ENCODE measurements at places on chromosomes 3 and 15.

DNA sequence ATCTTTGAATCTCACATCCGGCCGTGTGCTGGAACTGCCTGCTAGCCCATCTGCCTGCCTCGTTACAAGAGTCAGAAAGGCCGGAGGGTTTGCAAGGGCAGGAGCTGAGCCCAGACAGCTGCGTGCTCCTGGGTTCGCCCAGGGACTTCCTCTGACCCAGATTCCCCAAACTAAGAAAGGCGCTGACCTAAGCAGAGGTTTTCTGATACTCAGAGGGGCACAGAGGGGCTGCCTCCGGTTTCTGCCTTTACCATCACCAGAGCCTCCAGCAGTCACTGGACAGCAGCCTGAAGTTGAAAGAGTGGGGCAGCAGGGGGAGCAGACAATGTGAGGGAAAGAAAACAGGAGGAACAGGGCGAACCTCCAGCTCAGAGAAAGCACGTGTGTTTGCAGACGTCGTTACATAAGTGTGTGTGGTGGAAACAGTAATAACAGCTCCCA is 33.4 kb upstream of the RAD18 start:
- DNase-seq, result no peak
- no peaks in the 10 kb centered on the region for H3K36me3 ChIP-seq
- no peak overlapping the region for H3K27ac ChIP-seq
- H3K27me3 ChIP-seq, result peaks cover 6% of the 10 kb centered on the region

GRCh38 chr3:45841420-45841756 is 531 bp downstream of the LZTFL1 start:
- H3K4me1 ChIP-seq, result peaks cover 25% of the 10 kb centered on the region
- DNase-seq, result no peak
- peaks cover 2% of the 10 kb centered on the region for H3K27me3 ChIP-seq
- peak overlapping the region; percentile 97 for H3K4me3 ChIP-seq
- peak overlapping the region; percentile 93 for H3K27ac ChIP-seq

- H3K4me1 ChIP-seq, result peaks cover 20% of the 10 kb centered on the region
- H3K27ac ChIP-seq, result no peak overlapping the region
- peaks cover 16% of the 10 kb centered on the region for H3K27me3 ChIP-seq
- H3K36me3 ChIP-seq, result no peaks in the 10 kb centered on the region
- H3K4me3 ChIP-seq, result no peak overlapping the region
These were observed 1.6 kb upstream of the RBMS3 start for GRCh38 chr3:29279286-29279685.

DNA sequence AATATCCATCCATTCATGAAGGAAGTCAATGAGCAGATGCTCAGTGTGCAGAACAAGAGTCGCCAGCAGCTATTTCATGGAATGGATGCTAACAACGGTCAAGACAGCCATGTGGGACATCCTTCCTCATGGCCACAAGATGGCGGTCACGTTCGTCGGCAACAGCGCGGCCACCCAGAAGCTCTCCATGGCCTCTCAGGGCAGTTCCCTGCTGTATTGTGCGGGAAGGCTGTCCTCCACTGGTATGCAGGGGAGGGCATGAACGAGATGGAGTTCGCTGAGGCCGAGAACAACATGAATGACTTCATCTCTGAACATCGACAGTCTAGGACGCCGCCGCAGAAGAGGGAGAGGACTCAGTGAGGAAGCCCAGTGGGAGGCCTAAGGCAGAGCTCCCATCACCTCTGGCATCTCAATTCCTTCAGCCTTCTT is 208.3 kb downstream of the TJP1 start:
- H3K27me3 ChIP-seq, result no peaks in the 10 kb centered on the region
- H3K27ac ChIP-seq, result no peak overlapping the region
- no peak overlapping the region for H3K4me3 ChIP-seq
- H3K36me3 ChIP-seq, result no peaks in the 10 kb centered on the region
- DNase-seq, result no peak

DNA sequence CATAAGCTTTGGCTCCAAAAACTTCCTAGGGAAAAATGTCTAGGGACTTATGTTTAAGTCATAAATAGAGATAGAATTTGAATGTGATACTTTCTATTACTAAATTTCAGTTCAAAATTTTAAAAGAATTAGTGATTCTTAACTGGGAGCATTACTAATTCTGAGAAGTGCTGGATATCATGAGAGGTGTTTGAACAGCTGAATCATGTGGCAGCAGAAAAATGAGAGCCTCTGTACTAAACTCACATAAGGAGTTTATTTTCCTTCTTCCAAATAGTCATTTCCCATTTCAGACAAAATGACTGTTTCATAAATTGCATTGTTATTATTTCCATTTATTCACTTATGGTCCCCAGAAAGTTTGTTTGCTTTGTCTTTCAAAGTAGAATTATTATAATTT is 62.7 kb downstream of the SLMAP start:
- DNase-seq, result no peak
- no peak overlapping the region for H3K27ac ChIP-seq
- peaks cover 4% of the 10 kb centered on the region for H3K36me3 ChIP-seq
- no peak overlapping the region for H3K4me3 ChIP-seq
- H3K4me1 ChIP-seq, result peaks cover 17% of the 10 kb centered on the region

DNA sequence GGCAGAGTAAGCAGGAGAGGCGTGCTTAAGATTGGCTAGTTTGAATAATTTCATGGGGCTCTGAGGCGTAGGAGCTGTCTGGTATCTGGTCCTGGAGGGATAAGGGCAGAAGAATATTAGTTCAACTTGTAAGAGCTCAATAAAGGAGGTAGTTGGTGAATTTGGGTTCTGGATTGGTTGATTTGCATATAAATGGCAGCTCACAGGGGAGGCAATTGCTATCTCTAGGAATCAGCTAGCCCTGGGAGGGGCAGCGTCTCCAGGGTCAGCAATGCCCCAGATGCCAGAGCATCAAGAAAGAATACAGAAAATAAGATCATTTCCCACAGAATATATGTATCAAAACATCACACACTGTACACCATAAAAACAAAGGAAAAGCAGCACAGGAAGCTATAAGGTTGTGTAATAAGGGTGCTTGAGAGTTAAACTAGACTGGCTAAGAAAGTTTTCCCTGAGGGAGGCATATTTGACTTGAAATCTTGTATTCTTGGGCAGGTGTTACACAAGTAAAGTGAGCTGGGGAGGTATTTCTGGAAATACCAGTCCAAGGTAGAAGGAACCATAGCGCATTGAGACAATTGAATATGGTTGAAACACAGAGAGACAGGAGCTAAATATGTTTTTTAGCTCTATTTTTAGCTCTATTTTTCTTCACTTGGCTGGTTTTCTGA is 6.1 kb downstream of the MOBP start:
- peaks cover 13% of the 10 kb centered on the region for H3K27me3 ChIP-seq
- no peaks in the 10 kb centered on the region for H3K36me3 ChIP-seq
- H3K4me1 ChIP-seq, result no peaks in the 10 kb centered on the region
- DNase-seq, result no peak

GRCh38 chr3:81876826-81877225 is 115.4 kb upstream of the GBE1 start:
- H3K27me3 ChIP-seq, result no peaks in the 10 kb centered on the region
- H3K4me3 ChIP-seq, result no peak overlapping the region
- no peak overlapping the region for H3K27ac ChIP-seq
- DNase-seq, result no peak

GRCh38 chr3:127089486-127090145 is 103.3 kb upstream of the PRR23E start:
- no peak overlapping the region for H3K27ac ChIP-seq
- peaks cover 17% of the 10 kb centered on the region for H3K27me3 ChIP-seq
- H3K36me3 ChIP-seq, result no peaks in the 10 kb centered on the region
- no peak for DNase-seq

- no peak overlapping the region for H3K4me3 ChIP-seq
- H3K27ac ChIP-seq, result no peak overlapping the region
- H3K36me3 ChIP-seq, result no peaks in the 10 kb centered on the region
- no peaks in the 10 kb centered on the region for H3K4me1 ChIP-seq
- peaks cover 24% of the 10 kb centered on the region for H3K27me3 ChIP-seq
- DNase-seq, result no peak
These were observed 14.5 kb upstream of the CFAP100 start for GRCh38 chr3:126380011-126380768.

DNA sequence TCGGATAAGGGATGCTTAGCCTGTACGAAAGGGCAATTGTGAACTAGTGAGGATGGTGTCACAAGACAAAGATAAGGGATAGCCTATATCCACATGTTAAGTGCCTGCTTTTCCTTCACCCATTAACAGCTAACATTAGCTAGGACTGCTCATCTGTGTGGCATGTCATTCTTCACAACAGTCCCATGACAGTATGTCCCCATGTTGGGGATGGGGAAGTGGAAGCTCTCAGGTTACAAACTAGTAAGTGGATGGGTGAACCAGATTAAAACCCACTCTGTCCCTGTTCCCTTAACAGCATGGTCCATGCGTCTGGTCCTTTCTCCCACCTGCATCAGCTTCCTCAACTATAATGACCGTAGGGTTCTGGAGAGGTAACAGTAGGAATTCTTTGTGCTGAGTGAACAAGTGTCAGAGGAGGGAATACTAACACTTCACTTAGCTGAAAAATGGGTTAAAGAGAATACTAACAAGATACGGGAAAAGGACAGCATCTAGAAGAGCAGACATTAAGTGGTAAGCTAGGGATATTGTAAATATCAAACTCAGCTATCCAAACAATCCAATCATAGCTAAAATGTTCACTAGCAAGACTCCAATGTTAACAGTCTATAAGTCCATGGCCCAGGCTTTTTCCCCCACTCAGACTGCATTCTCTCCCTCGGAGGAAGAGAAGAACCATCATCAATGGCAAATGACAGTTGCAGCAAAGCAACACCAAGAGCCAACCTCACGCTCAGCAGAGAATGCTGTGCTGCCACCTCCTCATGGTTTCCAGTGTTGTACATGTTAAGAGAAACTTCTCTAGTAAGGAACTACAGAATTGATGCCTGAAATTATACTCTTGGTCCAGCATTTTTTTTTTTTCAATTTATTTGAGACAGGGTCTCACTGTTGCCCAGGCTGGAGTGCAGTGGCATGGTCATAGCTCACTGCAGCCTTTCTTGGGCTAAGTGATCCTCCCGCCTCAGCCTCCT is 5.0 kb downstream of the RPLP1 start:
- H3K36me3 ChIP-seq, result peaks cover 55% of the 10 kb centered on the region
- H3K4me1 ChIP-seq, result peaks cover 47% of the 10 kb centered on the region
- no peak overlapping the region for H3K4me3 ChIP-seq
- peak overlapping the region; percentile 51 for H3K27ac ChIP-seq
- DNase-seq, result no peak

DNA sequence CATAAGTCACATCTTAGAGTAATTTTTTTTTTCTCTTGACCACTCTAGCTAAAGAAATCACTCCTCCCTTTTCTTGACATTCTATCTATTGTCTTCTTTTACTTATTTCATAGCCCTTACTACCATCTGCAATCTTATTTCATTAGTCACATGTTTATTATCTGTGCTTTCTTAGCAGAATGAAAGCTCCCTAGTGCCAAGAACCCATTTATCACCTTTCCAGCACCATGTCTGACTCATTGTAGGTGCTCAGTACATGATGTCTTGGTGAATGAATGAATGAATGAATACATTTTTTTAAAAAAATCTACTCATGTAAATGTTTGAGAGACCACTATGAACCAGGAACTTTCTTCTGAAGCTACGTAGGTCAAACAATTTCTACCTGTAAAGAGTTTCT is 157.2 kb downstream of the CADPS start:
- no peak overlapping the region for H3K4me3 ChIP-seq
- H3K4me1 ChIP-seq, result no peaks in the 10 kb centered on the region
- no peaks in the 10 kb centered on the region for H3K36me3 ChIP-seq
- H3K27me3 ChIP-seq, result no peaks in the 10 kb centered on the region
- DNase-seq, result no peak
- H3K27ac ChIP-seq, result no peak overlapping the region

- no peak overlapping the region for H3K27ac ChIP-seq
- no peak for DNase-seq
- H3K4me1 ChIP-seq, result no peaks in the 10 kb centered on the region
- H3K36me3 ChIP-seq, result no peaks in the 10 kb centered on the region
- no peak overlapping the region for H3K4me3 ChIP-seq
- H3K27me3 ChIP-seq, result peaks cover 14% of the 10 kb centered on the region
These were observed 27.5 kb downstream of the ESYT3 start for GRCh38 chr3:138461896-138462295.

DNA sequence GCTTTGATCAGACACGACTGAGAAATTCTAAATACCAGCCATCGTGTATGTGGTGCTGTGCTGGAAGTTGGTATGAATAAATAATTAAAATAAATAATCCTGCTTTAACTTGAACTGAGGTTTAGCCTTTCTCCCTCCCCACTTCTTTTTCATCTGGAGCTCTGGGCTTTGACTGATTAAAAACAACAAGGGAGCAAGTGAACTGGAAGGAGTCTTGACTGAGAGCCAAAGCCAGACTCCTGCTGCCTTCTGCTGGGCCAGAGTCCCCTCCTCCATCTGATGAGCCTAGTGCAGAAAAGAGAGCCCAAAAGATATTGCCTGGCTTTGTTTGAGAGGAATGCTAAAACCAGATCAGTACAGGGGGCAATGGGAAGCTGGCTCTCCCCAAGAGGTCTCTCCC is 96.0 kb downstream of the CCNL1 start:
- H3K36me3 ChIP-seq, result no peaks in the 10 kb centered on the region
- DNase-seq, result no peak
- peaks cover 31% of the 10 kb centered on the region for H3K4me1 ChIP-seq
- H3K27ac ChIP-seq, result peak overlapping the region; percentile 6
- no peaks in the 10 kb centered on the region for H3K27me3 ChIP-seq
- H3K4me3 ChIP-seq, result peak overlapping the region; percentile 6

DNA sequence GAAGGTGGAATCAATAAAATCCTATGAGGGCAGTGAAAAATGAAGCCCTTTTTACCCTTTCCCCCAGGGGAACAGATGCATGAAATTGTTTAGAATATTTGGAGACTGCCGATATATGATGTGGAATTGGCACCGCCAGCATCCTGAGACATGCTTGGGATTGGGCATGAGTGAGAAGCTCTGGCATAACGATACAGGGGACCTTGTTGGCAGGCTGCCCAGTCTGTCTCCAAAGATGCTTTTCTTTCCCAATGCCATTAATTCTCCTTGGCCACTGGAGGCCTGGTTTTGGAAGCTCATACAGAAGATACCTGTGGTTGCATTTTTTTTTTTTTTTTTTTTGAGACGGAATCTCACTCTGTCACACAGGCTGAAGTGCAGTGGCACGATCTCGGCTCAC is 800.6 kb upstream of the LMCD1 start:
- no peaks in the 10 kb centered on the region for H3K36me3 ChIP-seq
- no peak overlapping the region for H3K4me3 ChIP-seq
- no peak overlapping the region for H3K27ac ChIP-seq
- no peaks in the 10 kb centered on the region for H3K4me1 ChIP-seq
- no peak for DNase-seq

Data from activated B cell treated with CpG ODN at 0.5 μM for 24 hours (primary cell).